ENCODE measurements at places on chromosomes 7 and 10.

DNA sequence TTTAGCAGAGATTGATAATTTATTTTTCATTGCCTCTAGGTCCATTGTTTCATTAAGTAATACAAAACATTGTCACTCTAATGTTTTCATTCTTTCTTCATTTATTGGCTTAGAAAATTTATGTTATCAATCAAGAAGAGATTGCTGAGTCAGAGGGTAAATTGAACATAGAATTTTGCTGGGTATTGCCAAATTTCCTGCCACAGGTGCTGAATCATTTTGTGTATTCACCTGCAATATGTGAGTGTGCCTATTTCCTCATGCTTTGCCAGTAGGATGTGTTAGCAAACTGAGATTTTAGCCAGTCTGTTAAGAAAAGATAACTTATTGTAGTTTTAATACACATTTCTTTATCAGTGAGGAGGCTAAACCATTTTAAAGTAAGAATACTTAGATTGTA lies 38.0 kb downstream of the MARCHF5 start:
- no peak for DNase-seq

DNA sequence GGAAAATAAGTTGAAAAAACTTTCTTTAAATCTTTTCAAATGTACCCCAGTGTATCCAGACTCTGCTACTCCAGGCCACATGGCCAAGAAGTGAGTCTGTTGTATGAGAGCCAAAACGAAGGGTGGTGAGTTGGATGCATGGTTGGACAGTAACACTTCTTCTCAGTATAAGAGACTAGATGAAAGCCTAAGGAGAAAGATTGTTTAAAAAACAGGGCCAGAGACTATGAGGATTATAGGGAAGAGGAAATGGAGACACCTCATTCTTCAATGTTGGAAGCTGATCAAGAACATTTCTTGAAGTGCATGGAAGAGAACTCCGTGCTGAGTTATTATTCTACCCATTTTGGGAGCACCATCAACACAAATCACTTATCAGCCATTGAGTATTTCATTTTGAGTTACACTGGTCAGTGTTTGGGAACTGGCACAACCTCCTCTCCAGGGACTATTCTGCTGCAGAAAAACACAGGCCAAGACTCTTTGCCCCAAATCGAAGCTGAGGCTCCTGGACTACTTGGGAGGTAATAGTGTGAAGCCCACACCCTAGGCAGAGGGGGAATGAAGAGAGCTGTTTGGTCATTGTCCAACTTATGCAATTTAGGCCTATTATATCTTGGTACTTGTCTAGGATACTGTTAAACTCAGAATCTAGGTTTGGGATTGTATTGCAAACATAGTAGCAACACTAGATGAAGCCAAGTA lies 123.0 kb upstream of the SEC61G start:
- DNase-seq: no peak

DNA sequence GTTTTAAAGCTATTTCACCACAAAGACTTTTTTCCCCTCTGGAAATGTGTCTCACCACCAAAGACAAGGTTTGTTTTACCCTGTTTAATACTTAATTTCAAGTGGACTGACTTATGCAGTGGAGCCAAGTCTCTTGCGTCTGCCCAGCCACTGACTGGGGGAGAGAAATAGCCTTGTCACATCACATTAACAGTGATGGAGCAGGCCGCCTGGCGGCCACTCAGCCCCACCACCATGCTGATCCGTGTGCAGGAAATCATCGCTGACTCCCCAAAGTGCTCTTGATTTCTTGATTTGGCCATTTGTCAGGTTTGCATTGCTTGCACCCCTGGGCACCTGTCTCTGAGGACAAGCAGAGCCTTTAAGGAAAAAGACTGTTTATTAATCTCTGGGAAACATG lies 334.1 kb downstream of the GLRX3 start:
- no peak for DNase-seq

DNA sequence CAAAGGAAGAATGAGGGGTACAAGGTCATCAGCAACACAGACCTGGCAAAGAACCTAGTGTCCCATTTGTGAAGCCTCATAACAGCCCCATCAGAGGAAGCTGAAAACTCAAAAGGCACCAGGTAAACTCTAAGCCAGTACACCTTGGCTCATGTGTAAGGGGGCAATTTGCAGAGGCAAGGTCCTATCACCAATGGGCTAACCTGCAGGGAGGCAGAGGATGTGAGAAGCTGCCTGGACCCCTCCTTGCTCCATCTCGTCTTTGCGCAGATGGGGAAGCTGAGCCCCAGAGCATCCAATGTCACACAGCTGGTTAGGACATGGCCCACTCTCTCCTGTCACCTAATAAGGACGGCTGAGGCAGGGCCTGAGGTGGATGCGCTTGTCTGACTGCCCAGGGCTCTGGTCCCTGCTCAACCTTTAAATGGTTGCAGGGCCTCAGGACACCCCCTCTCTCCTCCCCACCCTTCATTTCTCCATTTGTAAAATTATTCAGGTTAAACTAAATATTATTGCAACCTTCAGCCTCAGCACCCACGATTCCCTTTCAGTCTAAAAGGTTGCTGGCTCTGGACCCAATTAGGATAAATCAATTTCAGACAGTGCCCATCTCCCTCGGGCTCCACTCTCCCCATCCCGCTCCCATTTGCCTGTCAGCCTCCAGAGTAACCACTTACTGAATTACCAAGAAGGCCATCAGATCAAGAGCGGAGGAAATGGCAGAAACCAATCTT lies 135.3 kb downstream of the OAT start:
- DNase-seq: no peak

- no peak for DNase-seq
Measured at GRCh38 chr10:61776615-61777266, 114.0 kb downstream of the CABCOCO1 start.

- no peak for DNase-seq
Measured at GRCh38 chr10:76436401-76436811, 1005.0 kb downstream of the LRMDA start.

Measured in astrocyte of the cerebellum (primary cell).